Amygdala (tissue), 56 donors: ENCODE measurements at places on chromosomes 1 and 21.

GRCh38 chr1:44411861-44412260 lies 6.8 kb downstream of the RNF220 start:
- DNase-seq = no peak

GRCh38 chr1:180057883-180058396 lies 96.7 kb upstream of the QSOX1 start:
- DNase-seq = no peak

- DNase-seq = no peak
These were observed 62.5 kb downstream of the WNT9A start for GRCh38 chr1:227885135-227885647.

DNA sequence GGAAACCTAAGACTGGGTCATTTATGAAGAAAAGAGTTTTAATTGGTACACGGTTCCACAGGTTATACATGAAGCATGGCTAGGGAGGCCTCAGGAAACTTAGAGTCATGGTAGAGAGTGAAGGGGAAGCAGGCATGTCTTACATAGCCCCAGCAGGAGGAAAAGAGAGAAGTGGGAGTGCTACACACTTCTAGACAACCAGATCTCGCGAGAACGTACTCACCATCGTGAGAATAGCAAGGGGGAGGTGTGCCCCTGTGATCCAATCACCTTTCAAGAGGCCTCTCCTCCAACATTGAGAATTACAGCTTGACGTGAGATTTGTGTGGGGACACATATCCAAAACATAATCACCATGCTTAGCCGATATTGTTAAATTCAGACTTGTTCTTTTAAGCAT lies 62.8 kb downstream of the DYRK1A start:
- DNase-seq = no peak
